GM12892 (cell line): ENCODE measurements at places on chromosomes 2 and 18.

DNA sequence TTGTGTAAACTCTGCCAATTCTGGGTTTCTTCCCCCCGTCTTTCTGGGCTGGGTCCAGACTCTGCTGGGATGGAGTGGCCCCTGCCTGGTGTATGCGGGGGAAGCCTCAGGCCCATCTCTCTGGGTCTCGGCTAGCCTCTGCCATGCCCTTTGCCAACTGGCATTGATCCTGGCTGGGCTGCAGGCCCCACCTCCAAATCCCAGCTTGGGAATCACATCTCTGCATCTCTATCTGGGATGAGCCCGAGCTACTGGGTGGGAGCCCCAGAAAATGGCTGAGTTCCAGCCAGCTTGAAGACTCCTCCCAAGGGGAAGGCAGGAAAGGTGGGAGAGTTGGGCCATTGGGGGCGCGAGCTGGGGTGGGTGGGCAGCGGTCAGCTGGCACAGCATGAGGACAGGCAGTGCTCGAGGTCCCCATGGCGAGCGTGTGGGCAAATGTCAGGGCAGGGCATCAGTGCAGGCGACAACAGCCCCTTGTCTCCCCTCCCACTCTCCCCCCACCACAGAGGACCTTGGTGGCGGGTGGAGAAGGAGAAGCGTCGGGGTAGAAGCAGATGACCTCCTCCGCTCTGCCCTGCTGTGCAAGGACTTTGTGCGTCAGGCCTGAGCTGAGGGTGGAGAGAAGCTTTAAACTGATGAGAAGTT is 139.4 kb downstream of the ASB1 start:
- no peak for DNase-seq

DNA sequence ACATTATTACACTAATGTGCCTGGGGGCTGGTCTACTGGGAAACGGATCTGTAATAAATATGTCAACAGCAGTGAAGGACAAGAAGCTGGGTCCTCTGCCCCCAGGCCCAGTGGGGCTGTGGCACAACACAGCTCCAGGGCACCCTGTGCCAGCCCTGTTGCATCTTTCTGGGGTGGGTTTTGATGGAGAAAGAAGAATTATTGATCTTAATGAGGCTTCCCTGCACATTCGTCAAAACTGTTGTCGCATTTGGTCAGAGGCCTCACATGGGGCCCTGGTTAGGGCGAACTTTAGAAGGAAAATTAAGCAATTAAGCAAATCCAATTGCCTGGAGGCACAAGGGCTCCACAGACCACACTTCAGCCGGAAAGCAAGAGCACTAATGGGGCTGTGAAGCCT is 30.0 kb upstream of the TWIST2 start:
- DNase-seq: no peak

DNA sequence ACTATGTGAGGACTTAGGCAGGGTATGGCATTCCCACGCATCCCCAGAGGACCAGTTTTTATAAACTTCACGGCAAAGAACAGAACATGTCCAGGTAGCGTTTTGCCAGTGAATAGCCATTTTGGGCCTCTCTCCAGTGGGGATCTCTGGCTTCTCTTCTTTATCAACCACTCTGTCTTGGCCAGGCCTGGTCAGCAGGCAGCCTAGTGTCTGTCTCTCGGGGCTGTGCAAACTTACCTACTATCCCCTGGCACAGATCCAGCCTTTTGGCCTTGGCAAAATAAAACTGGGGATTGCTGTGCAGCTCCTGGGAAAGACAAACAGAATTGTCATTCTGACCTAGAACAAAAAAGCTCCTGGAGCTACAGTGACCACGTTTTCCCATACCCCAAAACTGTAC is 14.5 kb downstream of the CAPN14 start:
- DNase-seq: no peak

DNA sequence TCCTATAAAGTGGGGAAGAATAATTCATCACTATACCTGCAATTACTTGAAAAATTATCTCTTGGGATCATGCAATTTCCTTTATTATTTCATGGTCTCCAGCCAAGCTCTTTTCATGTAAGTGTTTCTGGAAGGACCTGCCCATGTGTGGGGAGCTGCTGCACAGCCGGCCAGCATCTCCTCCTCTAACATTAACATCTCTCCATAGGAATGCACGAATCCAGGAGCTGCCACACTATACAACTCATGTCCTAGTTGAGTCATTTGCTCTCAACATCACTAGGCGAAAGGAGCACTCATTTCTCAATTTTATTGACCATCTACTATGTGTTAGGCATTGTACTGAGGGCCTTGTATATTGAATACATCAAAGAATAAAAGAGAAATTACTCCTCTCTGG is 144.3 kb upstream of the ERBB4 start:
- no peak for DNase-seq

GRCh38 chr2:6947929-6948676 is 30.9 kb downstream of the RNF144A start:
- no peak for DNase-seq

GRCh38 chr18:39635966-39636365 is 2070.4 kb upstream of the CELF4 start:
- DNase-seq: no peak

DNA sequence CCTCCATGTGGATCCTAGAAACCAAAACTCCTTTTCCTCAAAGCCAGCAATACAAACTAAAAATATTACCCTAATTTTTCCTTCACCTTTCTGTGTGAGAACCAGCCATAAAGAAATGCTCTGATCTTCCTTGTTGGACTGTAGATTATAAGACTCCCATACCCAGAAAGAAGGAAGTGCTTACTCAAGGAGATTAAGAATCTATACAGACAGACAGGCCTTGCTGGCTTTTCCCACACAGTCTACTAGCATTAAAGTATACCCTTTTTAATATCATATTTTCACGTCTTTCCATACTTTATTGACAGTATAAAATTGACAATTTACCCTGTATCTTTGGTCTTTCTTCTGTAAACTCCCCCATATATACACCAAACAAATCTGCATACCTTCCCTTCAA is 139.0 kb downstream of the GULP1 start:
- DNase-seq: no peak

GRCh38 chr2:222361787-222362186 is 62.6 kb upstream of the SGPP2 start:
- no peak for DNase-seq

DNA sequence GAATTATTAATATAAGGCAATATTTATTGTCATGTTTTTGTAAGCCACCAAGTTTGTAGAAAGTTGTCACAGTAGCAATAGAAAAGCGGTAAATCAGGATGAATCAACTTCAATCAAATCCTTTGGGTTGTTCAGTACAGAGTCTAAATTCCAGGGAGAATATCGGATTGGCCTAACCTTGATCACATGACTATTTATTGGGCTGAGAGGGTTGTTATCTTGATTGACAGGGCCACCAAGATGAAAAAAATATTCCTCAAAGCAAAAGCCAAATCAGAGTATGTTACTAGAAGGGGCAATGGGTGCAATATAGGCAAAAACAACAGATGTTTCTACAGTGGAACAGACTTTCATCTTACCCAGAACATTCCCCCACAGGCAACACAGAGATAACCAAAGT is 270.0 kb downstream of the METTL4 start:
- DNase-seq: no peak

- DNase-seq: no peak
These were observed 111.0 kb upstream of the ERBB4 start for GRCh38 chr2:212649646-212650045.

- no peak for DNase-seq
These were observed 2.3 kb downstream of the FOSL2 start for GRCh38 chr2:28394997-28395333.

GRCh38 chr18:23842305-23842704 is 153.1 kb downstream of the LAMA3 start:
- DNase-seq: no peak

- DNase-seq: no peak
These were observed 276.9 kb upstream of the ERBB4 start for GRCh38 chr2:212815453-212815852.

DNA sequence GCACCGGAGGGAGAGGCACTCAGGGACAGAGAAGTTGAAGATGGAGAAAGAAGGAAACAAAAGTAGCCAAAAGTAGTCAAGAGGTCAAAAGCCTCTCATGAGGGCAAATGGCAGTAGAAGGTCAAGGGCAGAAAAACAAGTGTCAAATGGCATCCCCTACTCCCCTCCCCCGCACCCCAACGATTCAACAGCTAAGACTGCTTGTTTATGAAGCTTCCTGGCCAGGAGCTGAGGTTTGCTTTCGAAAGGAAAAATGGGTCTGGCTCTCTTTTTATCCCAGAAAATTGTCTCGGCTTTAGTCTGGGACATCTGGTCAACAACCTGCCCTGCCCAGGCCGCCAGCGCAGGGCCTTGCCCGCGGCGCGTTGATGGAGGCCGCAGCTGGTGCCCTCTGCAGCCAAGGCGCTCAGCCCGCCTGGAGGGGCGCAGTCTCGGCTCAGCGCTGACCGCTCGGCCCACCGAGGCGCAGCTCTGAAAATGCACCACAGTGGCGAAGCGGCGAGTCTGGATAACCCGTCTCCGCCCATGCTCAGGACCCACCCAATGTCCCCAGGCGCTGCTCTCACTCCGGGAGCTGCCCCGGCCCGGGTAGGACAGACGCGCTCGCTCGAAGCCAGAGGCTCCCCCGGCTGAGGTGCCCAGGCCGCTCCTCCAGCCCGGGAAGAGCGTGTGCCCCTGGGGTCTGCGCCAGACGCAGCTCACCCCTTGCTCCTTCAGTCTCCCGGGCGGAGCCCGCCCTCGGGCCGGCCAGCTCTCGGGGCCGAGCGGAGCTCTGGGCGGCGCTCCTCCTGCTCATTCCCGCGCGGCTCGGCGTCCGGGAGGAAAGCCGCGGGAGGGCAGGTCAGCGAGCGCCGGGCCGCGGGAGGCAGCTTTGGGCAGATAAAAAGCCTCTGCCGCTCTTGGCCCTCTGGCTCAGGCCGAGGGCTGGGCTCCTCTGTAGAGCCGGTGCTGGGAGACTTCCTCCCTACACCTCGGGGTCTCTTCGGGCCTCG is 1.8 kb upstream of the TBR1 start:
- no peak for DNase-seq

DNA sequence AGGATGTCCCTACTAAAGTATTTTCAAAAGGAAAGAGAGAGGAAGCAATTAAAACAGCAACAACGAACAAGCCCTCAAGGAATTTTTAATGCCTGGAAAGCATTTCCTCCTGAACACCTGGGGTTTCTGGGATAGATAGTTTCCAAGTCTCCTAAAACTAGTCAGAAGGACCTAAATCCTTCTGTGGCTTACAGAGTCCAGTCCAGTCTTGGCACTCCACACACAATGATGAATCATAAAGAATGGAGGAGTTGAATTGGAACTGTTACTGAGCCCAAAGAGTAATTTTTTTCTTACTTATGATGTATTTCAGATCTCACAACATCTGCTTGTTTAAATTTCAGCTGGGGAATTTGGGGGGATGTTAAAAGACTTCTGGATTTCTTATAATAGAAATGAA is 144.6 kb upstream of the SETBP1 start:
- no peak for DNase-seq

GRCh38 chr2:13745330-13745729 is 887.2 kb upstream of the LRATD1 start:
- DNase-seq: no peak

GRCh38 chr2:23526114-23526513 is 141.1 kb downstream of the KLHL29 start:
- DNase-seq: no peak

DNA sequence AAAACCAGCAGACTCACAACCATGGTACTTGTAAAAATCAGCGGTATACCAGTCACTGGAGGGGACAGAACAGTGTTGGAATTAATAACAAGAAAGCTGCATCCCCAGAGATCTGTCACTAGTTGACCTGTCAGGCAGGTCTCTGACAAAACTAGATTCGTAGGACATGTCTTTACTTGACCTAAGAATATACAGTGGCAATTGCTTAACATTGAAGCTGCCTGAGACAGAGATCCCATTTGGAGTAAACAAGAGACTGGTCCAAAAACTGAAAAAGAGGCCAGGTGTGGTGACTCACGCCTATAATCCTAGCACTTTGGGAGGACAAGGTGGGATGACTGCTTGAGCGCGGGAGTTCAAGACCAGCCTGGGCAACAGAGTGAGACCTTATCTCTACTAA is 7.2 kb upstream of the SS18 start:
- DNase-seq: no peak

GRCh38 chr2:149747456-149747855 is 159.9 kb upstream of the MMADHC start:
- DNase-seq: no peak
